ENCODE measurements at places on chromosomes 16 and 17.
A peak's percentile ranks its signal among the peaks of the same experiment; 100 is the strongest.

DNA sequence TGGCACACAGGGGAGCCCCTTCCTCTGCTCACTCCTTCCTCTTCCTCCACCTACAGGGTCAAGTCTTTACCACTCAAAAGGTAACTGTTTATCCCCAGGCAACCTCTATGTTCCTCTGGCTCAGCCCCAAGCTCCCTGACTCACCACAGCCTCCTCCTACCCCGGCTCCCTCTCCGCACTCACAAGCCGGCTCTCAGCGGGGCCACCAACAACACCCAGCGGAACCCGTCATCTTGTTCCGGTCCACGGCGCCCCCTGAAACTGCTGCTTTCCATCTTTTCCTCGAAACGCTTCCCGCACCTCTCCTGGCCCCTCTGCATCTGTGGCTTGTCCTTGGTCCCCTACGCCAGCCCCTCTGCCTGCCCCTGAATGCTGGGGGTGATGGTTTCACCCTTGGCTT, 58.4 kb downstream of the NXN start:
- DNase-seq: no peak

GRCh38 chr17:49567871-49568694, 7.6 kb upstream of the NXPH3 start:
- DNase-seq: peak; percentile 87

DNA sequence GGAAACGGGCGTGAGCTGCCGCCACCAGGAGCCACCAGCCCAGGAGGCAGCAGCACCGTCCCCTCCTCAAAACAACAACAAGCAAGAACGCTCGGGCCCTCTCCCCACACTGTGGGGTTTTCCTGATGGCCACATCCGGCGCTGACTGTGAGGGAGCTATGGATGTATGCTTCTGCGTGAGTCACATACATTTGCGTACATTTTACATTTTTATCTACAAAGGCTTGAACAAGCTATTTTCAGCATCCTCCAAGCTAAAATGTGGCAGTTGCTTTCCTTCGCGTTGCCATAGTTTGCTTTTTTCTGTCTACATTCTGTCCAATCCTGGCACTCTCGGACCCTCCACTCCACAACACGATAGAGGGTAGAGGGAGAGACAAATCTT, 2.0 kb upstream of the ABR start:
- DNase-seq: no peak

DNA sequence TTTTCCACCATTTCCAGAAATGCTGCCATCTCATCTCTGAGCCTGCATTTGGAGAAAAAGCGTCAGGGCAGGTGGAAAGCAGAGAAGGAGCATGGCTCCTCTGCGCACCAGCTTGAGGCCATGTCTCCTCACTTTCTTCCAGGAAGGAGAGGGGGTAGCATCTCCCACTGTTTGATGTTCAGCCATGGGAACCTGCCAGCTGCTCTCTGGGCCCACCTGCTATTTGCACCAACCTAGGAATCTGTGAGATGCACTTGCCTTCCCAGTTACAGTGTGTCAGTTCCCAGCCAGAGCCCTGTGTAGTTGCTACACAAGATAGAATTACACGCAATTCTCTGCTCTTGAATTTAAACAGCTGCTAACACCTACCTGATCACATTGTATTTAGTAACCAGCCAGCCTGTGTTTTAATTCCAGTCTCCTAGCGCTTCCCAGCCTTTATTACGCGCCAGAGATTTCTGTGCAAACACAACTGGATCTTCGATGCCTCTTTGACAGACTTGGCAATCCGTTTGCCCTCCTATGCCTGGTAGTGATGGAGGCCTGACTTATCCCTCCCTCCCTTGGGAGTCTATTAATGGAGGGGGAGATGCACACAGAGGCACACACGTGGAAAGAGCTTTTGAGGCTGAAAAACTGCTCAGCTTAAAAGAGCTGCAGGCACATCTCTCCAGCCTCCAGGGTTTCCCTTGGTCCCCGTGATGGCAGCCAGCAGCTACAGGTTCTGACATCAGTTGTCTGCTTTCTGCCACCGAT, 98.1 kb upstream of the SEC14L1 start:
- no peak for DNase-seq

DNA sequence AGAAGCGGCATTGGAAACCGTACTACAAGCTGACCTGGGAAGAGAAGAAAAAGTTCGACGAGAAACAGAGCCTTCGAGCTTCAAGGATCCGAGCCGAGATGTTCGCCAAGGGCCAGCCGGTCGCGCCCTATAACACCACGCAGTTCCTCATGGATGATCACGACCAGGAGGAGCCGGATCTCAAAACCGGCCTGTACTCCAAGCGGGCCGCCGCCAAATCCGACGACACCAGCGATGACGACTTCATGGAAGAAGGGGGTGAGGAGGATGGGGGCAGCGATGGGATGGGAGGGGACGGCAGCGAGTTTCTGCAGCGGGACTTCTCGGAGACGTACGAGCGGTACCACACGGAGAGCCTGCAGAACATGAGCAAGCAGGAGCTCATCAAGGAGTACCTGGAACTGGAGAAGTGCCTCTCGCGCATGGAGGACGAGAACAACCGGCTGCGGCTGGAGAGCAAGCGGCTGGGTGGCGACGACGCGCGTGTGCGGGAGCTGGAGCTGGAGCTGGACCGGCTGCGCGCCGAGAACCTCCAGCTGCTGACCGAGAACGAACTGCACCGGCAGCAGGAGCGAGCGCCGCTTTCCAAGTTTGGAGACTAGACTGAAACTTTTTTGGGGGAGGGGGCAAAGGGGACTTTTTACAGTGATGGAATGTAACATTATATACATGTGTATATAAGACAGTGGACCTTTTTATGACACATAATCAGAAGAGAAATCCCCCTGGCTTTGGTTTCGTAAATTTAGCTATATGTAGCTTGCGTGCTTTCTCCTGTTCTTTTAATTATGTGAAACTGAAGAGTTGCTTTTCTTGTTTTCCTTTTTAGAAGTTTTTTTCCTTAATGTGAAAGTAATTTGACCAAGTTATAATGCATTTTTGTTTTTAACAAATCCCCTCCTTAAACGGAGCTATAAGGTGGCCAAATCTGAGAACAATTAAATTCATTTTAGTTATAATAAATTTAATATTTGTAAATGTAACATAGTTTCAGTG, 1.7 kb downstream of the HEXIM1 start:
- peak; percentile 58 for DNase-seq

GRCh38 chr17:7774055-7774521, 56.5 kb downstream of the DNAH2 start:
- no peak for DNase-seq

Data from stimulated activated naive CD8-positive, alpha-beta T cell treated with anti-CD3 and anti-CD28 coated beads, Interleukin-15, amount 100 ng/mL, for 72 hours (primary cell).